ENCODE measurements at places on chromosomes 7 and 10. TPM values are rescaled to one million over a fixed set of nuclear protein-coding genes. Genes with fewer than 3 reads are reported as not detected.
A peak's percentile ranks its signal among the peaks of the same experiment; 100 is the strongest.

CD36 gene
- not detected for total RNA-seq

GRCh38 chr7:147513451-147513850, 1077.1 kb upstream of the C7orf33 start:
- DNase-seq = no peak
- H3K27ac ChIP-seq = no peak overlapping the region
- no peaks in the 10 kb centered on the region for H3K4me1 ChIP-seq
- H3K36me3 ChIP-seq = peaks cover 12% of the 10 kb centered on the region
- no peak overlapping the region for H3K4me3 ChIP-seq

STEAP2 gene
- 3.1 TPM for total RNA-seq

GRCh38 chr7:87874066-87874465, 2.1 kb downstream of the SLC25A40 start:
- H3K27me3 ChIP-seq = no peaks in the 10 kb centered on the region
- peak overlapping the region; percentile 84 for H3K4me3 ChIP-seq
- no peak for DNase-seq
- peaks cover 29% of the 10 kb centered on the region for H3K4me1 ChIP-seq
- peak overlapping the region; percentile 95 for H3K27ac ChIP-seq

DNA sequence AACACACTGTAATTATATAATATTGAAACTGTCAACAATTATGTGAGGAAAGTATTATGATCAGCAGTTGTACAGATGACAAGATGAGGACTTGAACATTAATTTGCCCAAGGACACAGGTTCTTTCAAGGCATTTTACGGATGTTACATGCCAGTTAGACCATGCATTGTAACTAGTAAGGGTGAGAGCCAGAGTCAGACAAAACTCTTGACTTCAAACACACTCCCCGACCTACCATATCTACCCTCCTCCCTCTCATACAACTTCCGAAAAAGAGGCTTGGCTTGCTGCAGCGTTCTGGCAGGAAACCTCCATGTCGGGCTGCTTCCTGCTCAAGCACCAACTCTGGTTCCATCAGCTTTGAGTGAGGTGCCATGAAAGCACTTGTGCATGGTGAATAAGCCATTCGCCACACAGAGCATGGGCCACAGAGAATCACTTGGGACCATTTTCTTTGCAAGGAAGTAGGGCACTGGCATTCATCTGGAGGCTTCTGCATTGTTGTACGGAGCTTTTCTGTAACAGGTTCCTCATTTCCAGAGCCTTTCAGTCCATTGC, 53.2 kb downstream of the FOXI2 start:
- DNase-seq = no peak
- no peak overlapping the region for H3K4me3 ChIP-seq
- H3K36me3 ChIP-seq = no peaks in the 10 kb centered on the region
- peaks cover 23% of the 10 kb centered on the region for H3K27me3 ChIP-seq

GRCh38 chr7:22481726-22482125, 18.3 kb downstream of the STEAP1B start:
- no peaks in the 10 kb centered on the region for H3K36me3 ChIP-seq
- no peak overlapping the region for H3K4me3 ChIP-seq

DNA sequence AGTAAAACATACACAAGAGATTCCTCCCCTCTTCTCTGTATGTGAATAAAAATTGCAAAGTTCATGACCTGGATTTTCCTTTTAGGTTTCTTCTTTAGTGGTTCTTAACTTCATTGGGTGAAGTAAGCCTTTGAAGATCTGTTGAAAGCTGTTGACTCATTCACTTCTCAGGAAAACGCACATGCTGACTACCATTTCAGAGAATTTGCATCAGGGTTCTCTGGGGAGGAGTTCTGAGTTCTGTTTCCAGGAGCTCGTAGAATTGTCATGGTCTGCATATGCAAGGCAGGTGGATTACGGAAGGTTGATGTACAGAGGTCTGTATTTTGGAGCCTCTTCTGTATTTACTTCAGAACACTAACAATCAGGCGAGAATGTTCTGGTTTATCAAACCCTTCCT, 962 bp upstream of the SLC26A4 start:
- H3K27ac ChIP-seq = peak overlapping the region; percentile 69
- peaks cover 47% of the 10 kb centered on the region for H3K27me3 ChIP-seq
- peak overlapping the region; percentile 76 for H3K4me3 ChIP-seq
- peaks cover 11% of the 10 kb centered on the region for H3K4me1 ChIP-seq

- H3K27me3 ChIP-seq = peaks cover 25% of the 10 kb centered on the region
- H3K36me3 ChIP-seq = no peaks in the 10 kb centered on the region
- no peak overlapping the region for H3K4me3 ChIP-seq
- H3K27ac ChIP-seq = no peak overlapping the region
These were observed 133.6 kb upstream of the NPVF start for GRCh38 chr7:25361863-25362262.

Data from natural killer cell treated with Interleukin-12 subunit alpha and Interleukin-12 subunit beta and Interleukin-15 and Interleukin-18, amount 100 ng/mL, for 72 hours (primary cell).